ENCODE measurements at places on chromosomes 12 and 14.

DNA sequence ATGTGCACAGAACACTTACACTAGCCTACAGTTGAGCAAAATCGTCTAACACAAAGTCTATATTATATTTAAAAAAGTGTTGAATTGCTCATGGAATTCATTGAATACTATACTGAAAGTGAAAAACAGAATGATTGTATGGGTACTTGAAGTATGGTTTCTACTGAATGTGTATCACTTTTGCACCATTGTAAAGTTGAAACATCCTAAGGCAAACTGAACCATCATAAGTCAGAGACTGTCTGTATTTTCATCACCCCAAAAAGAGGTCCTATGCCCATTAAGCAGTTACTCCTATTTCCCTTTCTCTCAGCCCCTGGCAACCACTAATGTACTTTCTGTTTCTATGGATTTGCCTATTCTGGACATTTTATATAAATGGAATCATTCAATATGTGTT, 4.4 kb upstream of the AMIGO2 start:
- no peak for DNase-seq

- DNase-seq, result no peak
These were observed 28.0 kb downstream of the VPS37B start for GRCh38 chr12:122867691-122868461.

- no peak for DNase-seq
These were observed 110.6 kb downstream of the ANO6 start for GRCh38 chr12:45326358-45326975.

DNA sequence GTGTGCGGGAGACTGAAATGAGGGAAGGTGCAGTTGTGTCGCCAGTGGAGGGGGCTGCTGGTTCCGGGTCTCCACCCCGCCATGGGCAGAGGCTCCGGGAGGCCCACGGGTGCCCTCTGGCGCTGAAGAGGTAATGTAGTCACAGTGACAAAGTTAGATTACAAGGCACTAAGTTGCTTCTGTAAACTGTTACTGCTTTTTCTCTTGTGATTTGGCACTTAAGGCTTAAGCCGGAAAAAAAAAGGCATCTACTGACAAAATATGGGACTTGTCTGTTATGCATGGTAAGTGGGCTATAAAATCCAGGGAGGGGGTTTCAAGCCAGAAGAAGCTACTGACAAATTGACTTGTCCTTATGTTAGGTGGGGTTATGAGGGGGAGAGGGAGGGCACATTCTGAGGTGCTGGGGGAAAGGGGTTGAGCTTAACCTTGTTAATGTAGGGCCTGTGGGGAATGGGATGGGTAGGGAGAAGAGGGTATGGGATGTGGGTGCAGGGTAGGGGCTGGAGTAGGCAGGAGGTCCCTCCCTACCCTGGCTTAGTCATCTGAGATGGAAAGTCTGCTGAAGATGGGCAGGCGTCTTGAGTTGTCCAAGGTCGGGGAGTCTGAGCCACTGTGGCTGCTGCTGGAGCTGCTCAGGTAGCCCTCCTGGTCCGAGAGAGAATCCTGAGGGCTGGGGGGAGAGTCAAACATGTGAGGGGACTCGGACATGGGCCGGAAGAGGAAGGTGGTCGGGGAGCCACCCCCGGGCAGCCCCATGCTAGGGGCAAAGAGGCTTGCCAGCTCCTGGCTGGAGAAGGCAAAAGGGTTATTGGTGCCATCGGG, 3.7 kb downstream of the ZFP36L1 start:
- peak; percentile 37 for DNase-seq

- DNase-seq, result peak; percentile 33
These were observed 2.7 kb downstream of the GAPDH start for GRCh38 chr12:6536894-6537579.

DNA sequence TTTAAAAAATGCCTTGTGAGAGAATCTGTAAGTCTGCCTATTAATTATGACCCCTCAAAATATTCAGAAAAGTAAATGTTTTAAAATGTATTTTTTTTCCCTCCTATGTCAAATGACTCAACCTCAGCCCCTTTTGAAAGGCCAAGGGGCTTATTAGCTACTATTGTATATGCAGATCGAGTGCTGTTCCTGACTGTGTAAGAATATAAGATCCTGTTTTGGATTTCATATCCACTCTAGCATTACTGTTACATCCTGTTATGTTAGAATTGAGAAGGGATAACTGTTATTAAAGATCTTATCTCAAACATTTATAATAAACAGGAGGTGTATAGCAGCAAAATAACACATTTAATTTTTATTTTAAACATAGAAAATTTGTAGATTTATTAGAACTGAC, 46.6 kb upstream of the TPH2 start:
- no peak for DNase-seq

GRCh38 chr12:115771065-115771464, 506.4 kb downstream of the MED13L start:
- DNase-seq, result no peak

- DNase-seq, result no peak
These were observed 111.0 kb upstream of the LHX5 start for GRCh38 chr12:113582521-113583218.

DNA sequence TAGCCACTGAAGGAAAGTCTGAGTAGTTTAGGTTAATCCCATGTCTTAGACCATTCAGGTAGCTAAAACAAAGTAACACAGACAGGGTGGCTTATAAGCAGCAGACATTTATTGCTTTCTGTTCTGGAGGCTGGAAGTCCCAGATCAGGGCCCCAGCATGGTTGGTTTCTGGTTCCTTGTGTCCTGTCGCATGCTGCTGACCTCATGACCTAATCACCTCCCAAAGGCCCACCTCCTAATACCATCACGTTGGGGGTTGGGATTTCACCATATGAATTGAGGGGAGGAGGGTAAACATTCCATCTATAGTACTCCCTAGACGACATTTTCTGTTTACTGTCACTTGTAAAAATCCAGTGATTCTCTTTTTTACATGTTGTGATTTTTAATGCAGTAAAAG, 148.6 kb downstream of the FBXL14 start:
- no peak for DNase-seq

GRCh38 chr12:94327809-94328208, 131.9 kb downstream of the CEP83 start:
- no peak for DNase-seq

DNA sequence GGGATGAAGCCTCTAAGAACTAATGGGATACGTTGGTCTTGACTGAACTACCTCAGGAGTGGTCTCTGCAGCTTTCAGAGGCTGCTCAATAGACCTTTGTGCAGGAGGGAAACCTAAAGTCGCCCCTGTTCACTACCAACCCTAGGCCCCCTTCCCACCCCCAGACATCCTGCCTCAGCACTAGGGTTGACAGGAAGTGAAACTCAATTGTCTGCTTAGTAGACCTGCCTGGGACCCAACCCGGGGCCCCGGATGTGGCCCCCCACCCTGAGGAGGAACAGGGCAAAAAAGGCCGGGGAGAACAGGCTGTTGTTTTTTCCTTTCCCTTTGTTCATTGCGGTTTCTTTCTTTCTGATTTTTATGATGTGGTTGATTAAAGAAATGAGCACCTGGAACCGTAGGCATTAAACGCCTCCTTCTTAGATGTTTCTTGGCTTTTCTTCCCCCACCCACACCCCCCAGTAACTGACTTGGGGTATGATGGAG, 1.6 kb upstream of the DGKA start:
- DNase-seq, result peak; percentile 99

GRCh38 chr12:105420659-105421240, 90.3 kb downstream of the C12orf75 start:
- DNase-seq, result peak; percentile 72

- peak; percentile 70 for DNase-seq
These were observed 2.6 kb upstream of the P3H3 start for GRCh38 chr12:6825398-6826124.

DNA sequence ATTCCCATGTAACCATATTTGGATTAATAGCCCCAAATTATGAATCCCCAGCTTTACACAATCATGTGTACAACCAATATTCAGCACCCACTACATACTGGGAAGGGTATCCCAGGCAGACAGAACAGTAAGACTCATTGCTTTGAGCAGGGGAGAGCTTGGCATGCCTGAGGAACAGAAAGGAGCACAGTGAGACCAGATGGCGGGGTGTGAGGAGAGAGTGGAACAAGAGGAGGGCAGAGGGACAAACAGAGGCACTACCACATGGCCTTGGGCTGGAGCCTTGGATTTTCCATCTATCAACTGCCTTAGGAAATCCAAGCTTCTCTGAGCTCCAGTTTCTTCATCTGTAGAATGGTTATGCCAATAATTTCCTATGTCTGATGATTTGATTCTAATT, 3.8 kb downstream of the DGKA start:
- DNase-seq, result no peak

DNA sequence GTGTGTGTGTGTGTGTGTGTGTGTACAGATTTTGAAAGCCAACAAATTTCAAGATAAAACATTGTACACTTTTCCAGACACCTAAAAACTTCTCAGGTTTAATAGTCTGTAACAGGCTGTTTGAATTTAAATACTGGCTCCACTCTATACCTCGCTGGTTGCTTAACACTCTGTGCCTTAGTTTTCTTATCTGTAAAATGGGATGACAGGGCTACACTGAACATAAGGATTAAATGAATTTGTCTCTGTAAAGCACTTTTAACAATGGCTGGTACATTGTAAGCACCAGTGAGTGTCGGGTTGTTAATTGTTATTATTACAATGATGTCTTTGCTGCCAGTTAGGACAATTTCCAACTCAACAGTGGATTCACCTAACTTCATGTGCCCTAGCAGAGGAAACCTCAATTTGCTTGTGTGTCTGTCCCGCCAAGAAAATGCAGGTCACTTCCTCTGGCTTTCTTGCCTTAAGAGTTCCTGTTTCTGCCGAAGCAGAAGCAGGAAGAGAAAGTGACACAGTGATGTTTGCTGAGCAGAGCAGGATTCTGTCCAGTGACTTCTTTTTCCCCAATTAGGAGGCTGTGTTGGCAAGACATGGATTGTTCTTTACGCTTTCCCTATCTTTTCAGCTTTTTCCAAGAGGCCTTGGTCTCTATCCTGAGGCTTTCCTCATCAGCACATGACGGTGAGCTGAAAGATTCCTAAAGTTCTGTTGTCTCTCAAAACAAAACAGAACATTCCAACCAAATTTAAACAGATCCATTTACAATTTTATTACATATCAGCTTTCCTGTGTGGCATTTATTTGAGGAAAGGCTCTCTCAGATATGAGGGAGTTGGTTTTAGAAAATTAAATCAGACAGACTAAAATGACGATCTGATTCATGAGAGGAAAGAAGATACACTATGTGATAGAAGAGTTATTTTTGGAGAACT, 154.1 kb upstream of the ATP2B1 start:
- peak; percentile 53 for DNase-seq

GRCh38 chr12:117363056-117363662, 1.7 kb upstream of the NOS1 start:
- no peak for DNase-seq

- DNase-seq, result no peak
These were observed 218.8 kb downstream of the KITLG start for GRCh38 chr12:88361493-88361892.

DNA sequence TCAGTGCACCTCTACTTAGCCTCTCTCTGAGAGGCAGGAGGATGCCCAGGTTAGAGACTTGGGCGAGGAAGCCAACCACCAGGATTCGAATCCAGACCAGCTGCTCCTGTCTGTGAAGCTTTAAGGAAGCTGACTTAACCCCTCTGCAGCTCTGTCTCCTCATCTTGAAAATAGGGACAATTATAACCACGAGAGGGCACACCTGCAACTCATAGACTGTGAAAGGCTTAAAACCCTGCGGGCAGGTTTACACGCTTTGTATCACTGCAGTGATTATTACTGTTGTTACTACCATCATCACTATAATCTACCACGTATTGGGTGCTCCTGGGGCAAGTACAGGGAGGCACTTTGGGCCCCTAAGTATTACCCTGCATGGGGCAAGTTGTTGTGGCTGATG, 379.8 kb downstream of the VRK1 start:
- DNase-seq, result peak; percentile 48

- DNase-seq, result no peak
These were observed 30.3 kb downstream of the NDUFA12 start for GRCh38 chr12:94973221-94973620.

- no peak for DNase-seq
These were observed 9.2 kb upstream of the PYROXD1 start for GRCh38 chr12:21428241-21428640.

DNA sequence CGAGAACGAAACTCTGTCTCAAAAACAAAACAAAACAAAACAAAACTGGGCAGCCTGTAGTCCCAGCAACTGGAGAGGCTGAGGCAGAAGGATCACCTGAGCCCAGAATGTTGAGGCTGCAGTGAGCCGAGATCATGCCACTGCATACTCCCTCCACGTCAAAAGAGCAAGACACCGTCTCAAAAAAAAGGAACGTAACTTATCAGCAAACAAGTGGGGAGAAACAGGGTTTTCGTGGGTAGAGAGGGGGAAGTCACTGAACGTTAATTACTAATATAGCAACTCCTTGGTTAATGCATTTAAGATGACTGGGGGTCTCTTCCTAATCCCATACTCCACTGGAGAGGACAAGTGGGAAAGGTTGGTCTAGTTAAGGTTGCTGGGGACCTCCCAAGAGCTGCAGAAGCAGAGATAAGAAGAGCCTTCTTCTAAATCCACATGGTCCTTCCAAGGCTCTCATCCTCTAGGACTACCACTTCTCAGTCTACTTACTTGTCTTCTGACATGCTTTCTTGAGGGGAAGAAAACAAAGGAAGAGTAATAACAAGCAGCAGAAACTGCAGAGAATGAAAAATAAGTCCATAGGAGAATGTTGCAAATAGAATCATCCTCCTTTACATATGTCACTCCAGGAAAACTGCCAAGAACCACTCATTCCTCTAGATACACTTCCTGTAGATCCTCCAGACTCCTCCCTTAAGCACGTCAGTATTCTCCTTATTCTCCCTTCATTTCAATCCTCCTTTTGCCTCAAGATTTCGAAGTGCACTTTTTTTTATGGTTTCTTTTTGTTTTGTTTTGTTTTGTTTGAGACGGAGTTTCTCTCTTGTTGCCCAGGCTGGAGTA, 5.8 kb downstream of the NUMB start:
- no peak for DNase-seq

DNA sequence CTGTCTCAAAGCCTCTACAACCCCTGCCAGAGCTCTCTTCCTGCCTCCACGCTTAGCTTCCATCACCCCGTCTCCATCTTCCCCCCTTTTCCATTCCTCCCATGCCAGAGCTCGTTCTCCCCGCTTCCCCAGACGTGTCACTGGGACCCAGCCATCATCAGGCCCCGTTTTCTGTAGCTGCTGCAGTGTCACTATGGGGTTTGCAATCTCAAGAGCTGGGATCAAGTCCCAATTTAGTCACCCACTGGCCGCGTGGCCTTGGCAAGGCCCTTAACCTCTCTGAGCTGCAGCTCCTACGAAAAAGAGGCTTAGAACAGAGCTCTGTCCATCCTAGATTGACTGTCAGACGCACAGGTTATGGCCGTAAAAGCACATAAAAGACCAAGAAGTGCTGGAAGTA, 901 bp upstream of the FAIM2 start:
- DNase-seq, result no peak

Data from DND-41 (cell line).